ENCODE measurements at places on chromosomes 5 and 9.

DNA sequence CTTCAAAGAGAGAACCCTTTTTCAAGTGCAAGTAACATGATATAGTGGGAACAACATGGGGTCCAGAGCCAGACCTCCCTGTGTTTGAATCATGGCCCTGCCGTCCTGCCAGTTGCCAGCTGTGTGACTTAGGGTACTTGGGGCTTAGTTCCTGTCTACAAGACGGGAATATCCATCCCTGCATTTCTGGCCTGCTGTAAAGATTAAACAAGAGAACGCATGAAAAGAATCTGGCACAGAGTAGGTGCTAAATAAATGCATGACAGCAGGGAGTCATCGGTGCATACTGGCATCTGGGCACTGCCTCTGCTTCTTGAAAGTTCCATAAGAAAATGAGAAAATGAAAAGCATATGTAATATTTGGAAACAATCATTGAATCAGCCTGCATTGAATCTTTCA lies 77.8 kb upstream of the PRRC1 start:
- no peak for DNase-seq

DNA sequence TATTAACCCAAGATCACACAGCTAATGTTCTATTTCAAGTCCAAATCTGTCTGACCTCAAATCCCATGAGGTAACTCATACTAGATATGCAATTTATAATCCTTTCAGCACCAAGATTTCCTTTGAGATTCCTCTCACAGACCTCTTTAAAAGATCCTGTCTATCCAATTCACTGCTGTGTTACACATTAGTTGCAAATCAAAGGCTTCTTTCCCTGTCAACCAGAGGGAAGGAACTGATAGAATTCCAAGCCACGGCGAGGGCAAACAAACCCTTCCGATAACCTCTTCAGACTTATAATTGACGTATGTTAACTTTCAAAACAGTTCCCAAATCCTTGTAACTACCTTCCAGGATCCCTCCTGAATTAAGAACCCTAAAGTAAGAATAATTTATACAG lies 168.9 kb downstream of the DRD1 start:
- no peak for DNase-seq

- DNase-seq: no peak
Observed at GRCh38 chr9:134624621-134625181, 16.9 kb upstream of the COL5A1 start.

GRCh38 chr5:153964880-153965645 lies 73.6 kb downstream of the FAM114A2 start:
- peak; percentile 64 for DNase-seq

DNA sequence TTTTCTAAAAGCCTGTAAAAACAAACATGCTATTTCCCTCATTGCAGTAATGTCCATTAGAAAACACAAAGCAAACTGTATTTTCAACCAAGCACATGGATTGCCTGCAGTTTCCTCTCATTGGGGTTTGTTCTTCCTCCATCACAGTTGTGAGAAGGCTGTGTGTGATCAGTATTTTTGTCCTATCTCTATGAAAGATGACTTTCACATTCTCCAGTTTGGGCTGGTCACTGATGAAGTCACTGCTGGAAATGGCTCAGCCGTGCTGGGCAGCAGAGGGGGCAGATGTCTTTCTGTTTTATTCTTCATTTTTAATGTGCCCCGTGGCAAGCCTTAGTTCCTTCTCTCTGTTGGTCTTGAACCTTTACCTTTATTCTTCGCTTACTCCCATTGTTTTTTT lies 288.9 kb upstream of the MPDZ start:
- no peak for DNase-seq

DNA sequence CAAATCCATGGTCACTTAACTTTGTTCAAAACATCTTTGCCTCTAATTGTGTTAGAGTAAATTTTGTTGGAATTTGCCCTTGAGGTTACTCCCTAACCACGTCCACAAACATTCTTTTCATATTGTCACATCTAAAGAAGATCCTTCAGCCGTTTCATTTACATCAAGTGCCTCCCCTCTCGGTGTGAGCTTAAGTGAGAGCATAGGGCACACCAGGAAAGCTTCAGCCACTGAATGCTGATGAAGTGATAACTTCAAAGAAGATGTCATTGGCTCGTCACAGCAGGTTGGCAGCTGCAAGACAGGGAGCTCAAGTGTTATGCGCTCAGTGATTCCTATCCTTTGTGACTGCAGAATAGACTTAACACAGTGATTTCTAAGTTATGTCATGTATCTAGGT lies 49.6 kb upstream of the ADAMTS19 start:
- DNase-seq: no peak

DNA sequence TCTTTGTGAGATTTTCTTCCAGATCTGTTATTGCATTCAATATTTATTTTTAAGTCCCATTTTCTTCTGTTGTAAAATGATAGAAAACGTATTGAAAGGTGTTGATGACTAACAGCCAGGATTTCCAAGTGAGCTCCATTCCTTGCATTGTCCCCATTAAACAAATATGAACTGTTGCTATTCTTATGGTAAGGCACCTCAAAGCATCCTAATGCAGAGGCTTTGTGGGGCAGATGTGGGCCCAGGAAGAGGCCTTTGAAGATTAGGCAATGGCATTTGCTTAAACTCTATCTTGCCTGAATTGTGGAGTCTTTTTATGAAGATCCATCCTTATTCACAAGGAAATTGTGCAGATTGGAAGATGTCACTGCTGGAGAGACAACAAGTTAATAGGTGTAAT lies 38.9 kb downstream of the NTRK2 start:
- no peak for DNase-seq

- no peak for DNase-seq
Observed at GRCh38 chr5:28685794-28686193, 1647.4 kb upstream of the CDH9 start.

- no peak for DNase-seq
Observed at GRCh38 chr9:106775960-106776359, 87.0 kb upstream of the ZNF462 start.

DNA sequence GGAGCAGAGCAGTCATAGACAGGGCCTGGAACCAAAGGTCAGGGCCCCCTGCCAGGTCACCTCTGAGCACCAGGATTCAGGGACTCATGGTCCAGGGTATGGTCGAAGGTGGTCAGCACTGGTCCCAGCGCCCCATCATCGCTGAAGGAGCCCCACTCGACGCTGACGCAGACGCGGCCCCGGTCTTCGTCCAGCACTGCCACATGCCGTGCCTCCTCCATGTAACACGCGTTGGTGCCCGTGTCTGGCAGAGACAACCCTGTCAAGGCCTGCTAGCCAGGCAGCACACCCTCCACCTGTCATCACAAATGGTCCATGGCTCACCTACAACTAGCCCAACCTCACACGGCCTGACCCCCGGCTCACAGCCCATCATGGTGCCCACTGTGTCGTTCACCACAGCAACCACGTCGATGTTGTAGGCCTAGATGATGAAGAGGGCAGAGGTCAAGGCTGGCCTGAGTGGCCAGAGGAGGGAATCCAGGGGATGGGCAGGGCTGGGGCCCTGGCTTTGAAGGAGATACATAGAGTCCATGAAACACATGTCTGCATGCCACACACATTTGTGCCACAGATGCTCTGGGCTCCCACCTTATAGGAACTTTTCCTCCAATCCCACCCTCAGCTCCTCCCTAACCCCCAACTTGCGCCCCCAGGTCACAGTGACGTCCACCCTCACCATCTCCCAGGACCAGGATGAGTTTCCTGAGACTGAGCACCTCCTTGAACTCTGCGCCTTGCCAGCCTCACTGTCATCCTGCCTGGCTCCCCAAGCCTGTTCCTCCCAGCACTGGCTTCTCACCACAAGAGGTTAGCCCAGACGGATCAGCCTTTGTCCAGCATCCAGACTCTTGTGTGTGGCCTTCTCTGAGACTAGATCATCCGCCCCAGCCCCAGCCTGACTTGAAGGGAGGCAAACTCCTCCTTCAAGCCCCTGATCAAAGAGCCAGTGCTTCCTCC lies 9.5 kb downstream of the HK3 start:
- DNase-seq: no peak

DNA sequence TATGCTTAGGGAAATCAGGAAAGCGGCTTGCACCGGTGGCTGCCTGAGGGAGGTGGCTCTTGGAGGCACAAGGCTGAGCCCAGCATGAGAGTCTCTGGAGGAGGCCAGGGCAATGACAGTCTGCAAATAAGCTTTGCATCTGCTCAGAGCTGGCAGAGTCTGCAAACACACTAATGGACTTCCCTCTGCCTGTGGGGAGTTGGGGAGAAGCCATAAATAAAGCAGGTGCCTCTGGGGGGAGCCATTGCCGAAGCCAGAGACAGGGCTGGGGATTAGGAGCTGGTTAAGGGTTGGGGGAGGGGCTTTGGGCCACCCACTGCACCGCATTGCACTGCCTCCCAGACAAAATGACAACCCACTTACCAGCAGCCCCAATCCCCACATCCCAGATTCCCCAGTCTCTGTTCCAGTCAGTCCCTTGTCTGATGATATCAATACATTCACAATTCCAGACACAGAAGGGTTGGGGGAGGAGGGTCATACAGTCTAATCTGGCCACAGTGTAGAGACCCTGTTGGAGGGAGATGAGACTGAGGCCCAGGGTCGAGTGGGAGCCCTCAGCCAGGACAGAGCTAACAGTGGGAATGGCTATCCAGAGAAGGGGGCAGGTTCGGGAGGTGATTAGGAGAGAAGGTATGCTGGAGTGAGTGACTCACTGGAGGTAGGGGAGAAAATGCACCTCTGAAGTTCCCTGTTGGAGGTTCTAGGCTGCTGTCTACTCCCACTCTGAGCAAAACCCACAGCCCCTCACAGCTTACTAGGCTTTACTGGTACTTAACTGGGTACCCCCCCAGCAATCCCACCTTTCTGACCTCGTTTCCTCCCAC lies 53.7 kb downstream of the PAX5 start:
- DNase-seq: peak; percentile 42

- no peak for DNase-seq
Observed at GRCh38 chr9:136957901-136958300, 5.8 kb downstream of the LCN12 start.

GRCh38 chr5:133396187-133396741 lies 216.1 kb downstream of the FSTL4 start:
- no peak for DNase-seq

DNA sequence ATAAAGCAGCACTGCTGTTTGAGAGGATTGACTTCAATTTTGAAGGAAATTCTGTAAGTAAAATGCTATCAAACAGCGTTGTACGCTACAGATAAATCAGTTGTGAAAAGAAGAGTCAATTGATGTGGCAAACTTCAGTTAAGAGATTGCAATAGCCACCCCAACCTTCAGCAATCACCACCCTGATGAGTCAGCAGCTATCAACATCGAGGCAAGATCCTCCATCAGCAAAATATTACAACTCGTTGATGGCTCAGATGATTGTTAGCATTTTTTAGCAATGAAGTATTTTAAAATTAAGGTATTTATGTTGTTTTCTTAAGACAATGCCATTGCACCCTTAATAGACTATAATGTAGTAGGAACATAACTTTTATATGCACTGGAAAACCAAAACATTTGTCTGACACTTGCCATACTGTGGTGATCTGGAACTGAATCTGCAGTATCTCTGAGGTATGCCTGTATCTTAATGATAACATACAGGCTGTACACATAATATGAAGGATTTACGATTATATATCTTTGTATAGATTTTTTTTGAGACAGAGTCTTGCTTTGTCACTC lies 47.5 kb downstream of the VPS13A start:
- no peak for DNase-seq

- no peak for DNase-seq
Observed at GRCh38 chr9:33464045-33464636, 9.6 kb downstream of the NOL6 start.

DNA sequence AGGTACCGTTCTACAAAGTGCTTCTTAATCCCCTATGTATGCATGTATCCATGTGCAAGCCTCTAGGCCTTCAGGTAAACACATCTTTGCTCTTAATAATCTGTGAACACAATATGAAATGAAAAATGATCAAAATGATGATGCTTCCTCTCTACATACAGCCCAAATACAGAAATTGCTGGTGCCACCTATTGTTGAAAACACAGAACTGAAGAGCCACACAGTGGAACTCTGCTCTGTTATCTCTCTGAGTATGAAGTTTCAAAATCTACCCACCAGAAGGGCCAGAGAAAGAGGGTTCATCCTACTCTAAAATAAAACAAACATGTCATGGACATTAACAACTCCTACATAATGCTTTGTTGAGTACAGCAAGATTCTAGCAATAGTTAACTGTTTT lies 71.3 kb downstream of the GLIS3 start:
- DNase-seq: peak; percentile 26

DNA sequence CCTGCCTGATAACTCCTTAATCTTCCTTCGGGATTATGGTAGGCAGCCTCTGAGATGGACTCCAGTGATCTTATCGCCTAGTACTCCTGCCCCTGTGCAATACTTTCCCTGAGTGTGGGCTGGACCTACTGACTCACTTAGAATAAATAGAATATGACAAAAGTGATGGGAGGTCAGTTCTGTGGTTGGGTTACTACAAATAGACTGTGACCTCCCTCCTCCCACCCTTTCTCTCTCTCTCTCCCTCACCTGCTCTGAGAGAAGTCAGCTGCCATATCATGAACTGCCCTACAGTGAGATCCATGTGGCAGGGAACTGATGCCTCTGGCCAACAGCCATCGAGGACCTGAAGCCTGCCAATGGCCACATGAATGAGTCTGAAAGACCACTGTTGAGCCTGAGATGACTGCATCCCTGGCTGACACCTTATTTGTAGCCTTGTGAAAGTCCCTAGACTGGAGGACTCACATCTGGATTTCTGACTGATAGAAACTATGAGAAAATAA lies 31.7 kb downstream of the NRG2 start:
- DNase-seq: peak; percentile 92

- no peak for DNase-seq
Observed at GRCh38 chr9:129874261-129875101, 39.2 kb downstream of the USP20 start.

DNA sequence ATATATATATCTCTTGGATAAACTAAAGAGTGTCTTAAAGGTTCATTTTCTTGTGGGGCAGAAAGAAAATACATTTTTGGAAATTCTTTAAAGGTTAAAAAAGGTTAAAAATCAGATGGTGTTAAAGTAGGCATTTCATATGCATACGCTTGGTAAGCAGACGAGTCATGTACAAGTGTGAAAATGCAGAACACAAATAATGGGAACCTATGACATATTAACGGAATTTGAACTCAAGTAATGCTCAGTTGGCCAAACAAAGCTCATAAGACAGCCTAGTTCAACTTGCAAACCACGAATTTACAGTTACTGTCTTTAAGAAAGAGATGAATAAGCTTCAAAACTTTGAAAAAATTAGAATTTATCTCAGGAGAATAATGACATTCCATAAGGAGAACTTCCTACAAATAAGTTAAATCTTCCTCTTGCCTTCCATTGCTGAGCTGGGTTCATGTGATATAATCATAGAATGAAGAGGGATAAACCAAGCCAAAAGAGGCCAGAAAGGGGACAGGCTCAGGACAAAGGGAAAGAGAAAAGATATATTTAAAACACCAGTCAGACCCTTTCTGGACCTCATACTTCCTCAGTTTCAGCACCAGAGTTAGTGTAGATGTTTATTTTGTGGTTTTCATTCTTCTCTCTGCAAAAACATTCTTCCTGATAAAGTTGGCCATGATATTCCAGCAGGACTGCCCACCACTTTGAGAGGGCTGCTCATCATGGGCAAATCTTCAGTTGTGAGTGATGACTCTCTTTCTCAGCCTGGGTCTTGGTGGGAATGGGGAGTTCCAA lies 256.7 kb upstream of the CD180 start:
- no peak for DNase-seq

All from GM12865 (cell line).